ENCODE measurements at places on chromosomes 5 and 9.

- no peak for DNase-seq
These were observed 44.7 kb downstream of the STOM start for GRCh38 chr9:121325387-121325786.

DNA sequence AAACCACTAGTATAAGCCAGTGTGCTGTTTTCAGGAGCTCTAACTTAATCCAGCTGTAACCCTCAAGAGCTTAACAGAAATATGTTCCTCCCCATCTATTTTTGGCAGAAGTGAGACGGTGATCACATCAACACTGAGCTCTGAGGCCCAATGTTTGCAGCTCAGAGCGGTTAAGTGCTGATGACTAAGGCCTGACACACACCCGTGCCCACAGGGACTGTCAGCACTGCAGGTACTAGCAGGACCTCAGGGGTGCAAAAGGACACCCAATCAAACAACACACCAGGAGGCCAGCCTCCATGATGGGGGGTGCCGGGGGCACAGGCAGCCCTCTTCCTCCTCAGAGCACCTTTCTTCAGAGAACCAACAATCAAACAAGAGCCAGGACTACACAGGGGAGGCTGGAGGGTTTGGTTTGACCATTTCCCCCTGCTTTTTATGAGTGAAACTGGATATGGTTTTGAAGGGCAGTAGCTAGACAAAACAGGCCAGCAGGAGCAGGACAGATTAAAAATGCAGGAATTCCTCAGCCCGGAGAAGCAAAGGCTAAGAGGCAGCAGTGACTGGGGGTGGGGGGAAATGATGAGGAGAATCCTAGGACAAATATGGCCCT is 61.3 kb downstream of the RAPGEF1 start:
- DNase-seq = peak; percentile 98

GRCh38 chr5:145787001-145787400 is 48.1 kb downstream of the PRELID2 start:
- DNase-seq = no peak

DNA sequence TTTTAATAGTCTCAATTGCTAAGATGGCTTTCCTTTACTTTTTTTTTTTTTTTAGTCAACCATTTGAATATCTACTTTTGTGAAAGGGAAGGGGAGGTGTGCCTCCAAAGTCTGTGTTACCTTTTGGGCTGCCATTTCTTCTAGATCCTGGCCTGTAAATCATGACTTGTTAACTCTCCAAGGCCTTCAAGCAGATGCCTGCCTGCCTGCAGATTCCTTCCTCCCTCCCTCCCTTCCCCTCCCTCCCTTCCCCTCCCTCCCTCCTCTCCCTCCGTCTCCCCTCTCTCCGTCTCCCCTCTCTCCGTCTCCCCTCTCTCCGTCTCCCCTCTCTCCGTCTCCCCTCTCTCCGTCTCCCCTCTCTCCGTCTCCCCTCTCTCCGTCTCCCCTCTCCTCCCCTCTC is 73.1 kb downstream of the COMMD10 start:
- no peak for DNase-seq

GRCh38 chr5:56328753-56329560 is 95.8 kb upstream of the ANKRD55 start:
- DNase-seq = peak; percentile 27

- DNase-seq = no peak
These were observed 11.1 kb downstream of the SMU1 start for GRCh38 chr9:33065157-33066076.

DNA sequence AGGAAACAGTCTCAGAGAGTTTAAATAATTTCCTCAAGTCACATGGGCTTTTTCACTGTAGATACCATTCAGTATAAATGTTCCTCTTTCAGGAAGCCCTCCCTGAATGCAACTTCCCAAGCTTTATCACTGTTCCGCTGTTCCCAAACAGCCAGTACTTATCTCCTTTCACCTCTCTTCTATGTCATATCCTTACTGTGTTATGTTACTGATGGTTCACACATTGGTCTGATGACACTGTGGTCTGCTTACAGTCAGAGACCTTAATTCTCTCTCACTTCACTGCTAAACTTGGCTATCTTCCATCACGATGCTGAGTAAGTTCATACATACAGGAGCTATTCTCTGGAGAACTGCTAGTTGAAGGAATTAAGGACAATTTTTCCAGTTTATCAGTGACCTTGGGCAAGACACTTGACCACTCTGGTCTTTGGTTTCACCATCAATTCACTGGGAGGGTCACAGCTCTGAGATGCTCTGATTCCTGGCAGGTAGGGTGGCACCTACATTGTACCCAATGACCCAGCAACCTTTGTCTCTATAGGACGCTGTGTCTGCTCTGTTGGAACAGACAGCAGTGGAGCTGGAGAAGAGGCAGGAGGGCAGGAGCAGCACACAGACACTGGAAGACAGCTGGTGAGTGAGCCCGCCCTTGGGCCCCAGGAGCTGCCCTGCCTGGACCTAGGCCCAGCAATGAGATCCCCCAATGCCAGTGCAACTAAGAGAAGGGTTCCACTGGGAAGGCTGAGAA is 42.1 kb upstream of the RARS1 start:
- peak; percentile 13 for DNase-seq

DNA sequence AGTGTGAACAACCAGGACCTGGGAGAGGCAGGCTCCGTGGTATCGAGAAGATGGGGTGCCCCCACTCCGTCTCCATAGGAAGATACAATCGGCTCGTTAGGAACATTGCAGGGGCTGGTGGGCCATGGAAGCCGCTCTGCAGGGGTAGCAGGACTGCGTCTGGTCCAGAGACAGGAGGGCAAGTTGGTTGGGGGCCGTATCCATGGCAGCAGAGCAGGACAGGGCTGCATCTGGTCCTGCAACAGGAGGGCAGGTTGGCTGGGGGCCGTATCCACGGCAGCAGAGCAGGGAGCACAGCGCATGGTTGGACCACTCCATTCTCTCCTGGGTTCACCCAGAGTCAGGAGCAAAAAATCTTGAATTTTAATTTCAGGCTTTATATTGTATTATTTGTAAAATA is 98.2 kb downstream of the ANKRD33B start:
- DNase-seq = no peak

- DNase-seq = no peak
These were observed 797.3 kb upstream of the ARRDC3 start for GRCh38 chr5:92180391-92180790.

DNA sequence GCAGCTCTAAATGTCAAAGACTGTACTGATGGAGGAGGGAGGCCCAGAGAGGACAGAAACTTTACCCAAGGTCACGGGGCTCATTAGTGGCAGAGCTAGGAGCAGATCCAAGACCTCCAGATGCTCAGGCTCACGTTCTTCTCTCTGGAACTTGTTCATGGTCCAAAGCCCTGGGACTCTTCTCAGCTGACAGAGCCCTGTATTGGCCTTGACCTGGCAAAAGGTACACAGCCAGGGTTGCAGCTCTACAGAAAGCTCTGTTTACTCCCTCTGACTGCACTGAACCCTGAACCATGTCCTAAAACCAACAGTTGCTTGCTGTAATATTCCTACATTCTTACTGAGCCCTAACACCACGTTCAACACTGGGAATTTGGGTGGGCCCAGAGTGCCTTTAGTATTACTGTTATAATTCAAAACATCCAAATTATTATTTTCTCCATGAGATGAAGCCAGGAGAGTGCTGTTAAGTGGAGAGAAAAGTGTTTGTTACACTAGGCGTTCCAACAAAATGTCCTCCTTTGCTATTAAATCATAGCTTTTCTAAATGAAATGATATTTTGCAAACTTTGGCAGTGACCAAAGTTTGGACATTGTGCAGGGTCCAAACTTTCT is 602.4 kb upstream of the CLINT1 start:
- no peak for DNase-seq

GRCh38 chr5:150122158-150122510 is 33.5 kb downstream of the PDGFRB start:
- peak; percentile 49 for DNase-seq

DNA sequence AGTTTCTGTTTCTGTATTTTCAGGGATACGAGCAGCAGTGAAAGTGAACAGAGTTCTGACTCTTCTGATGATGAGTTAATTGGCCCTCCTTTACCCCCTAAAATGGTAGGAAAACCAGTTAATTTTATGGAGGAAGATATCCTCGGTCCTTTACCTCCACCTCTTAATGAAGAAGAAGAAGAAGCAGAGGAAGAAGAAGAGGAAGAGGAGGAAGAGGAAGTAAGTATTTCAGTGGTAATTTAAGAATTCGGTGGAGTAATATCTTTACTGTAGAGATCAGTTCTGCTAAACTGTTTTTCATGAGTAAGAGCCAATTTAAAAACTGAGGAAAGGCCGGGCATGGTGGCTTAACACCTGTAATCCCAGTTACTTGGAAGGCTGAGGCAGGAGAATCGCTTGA is 17.2 kb downstream of the WDR70 start:
- no peak for DNase-seq

GRCh38 chr9:3758816-3759576 is 233.2 kb upstream of the RFX3 start:
- no peak for DNase-seq

DNA sequence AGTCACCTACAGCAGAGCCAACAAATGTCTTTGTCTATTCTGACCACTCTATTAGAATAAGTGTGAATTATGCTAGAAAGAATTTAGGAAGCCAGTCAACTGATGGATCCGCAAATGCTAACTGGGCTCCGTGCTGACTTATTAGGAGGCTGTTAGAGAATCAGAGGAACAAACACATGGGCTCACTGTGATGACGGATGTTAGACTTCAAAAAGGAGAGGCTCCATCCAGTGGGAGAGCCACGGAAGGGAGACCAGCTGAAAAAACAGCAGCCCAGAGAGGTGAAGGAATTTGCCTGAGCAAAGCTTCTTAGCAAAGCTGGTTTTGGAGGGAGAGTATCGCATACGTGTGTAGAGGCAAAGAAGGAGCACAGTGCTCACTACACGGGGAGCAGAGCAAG is 5.8 kb upstream of the TGFBI start:
- no peak for DNase-seq

DNA sequence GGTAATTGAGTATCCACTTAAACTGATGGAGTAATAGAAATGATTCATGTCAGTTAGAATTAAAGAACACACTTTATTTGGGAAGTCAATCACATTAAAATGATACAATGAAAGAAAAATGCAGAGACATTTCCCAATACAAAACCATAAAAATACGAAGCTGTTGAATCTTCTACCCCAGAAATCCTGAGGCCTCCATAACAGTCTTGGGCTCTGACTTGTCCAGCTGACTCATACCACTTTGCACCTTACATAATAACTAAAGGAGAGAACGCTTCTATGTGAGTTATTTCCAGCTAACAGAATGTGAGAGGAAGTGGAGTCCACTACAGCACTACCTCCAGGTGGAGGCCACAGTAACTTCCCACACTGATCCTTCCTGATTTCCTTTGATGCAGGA is 305.0 kb downstream of the MRPS30 start:
- DNase-seq = no peak

DNA sequence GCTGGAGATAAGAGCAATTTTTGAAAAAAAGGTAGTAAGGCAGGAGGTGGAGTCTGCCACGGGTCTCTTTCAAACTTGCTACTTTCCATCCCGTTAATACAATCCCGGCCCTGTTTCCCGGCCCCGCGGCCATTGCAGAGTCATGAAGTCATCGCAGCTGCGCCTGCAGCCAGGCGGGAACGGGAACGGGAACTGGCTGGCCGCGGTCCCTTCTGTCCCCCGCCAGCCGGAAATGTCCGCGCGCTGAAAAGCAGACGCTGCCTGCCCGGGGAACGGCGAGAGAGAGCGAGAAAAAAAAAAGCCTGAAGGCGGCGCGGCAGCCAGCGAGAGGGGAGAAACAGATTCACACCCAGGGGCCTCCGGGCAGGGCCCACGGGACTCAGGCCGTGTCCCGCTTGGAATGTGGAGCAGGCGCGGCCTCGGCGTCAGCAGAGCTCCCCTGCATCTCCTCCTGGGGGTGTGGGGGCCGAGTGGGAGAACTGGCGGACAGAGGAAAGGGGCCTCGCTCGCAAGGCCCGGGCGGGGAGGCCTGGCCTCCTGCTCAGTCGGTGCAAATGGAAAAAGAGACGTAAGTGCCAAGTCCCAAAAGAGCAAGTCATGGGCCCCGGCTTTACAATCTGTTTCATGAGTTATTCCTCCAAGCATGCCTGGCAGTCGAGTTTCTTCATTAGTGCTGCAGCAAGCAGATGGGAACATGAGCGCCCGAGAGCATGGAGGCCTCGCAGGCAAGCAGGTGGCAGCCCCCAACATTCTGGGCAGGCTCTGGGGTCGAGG is 201.2 kb upstream of the GAS1 start:
- peak; percentile 91 for DNase-seq

DNA sequence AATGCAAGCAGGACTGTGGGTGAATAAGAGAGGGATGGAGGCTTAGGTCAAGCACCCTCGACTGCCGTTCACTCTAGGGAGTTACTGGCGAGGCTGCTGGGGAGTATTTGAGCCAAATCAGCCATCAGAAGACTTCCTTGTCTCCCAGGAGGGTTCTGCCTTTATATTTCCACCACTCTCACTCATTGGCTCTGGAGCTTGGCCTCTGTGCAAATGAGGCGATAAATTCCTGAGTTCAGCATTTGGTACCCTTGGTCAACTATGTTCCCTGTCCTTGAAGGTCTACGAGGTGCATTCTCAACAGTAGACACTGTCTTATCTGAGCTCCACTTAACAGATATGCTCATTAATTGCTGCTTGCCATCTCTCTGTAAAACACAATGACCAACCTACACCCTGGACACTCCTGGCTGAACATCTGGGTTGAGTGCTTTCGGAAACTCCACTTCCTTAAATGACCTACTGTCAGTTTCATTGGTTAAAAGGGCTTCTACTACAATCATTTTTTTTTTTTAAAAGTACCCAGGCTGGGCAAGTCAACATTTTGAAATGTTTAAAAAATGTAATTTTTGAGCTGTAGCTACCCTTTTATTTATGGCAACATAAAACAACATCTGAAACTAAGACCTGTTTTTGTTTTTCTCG is 153.2 kb downstream of the NTRK2 start:
- DNase-seq = no peak

DNA sequence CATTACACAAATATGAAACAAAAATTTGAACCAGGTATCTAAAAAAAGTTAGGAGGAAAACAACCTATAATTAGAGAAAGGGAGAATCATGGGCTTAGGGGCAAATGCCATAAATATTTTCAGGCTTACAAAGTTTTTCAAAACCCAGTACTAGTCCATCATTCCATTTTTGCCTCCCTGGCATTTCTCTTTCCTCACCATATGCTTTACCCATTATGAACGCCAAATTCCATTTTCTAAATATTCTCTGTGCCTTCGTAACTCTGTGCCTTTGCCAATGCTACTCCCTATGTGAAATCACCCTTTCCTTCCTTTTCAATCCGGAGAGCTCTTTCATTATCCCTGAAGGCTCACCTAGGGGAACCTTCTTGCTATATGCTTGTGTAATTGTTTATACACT is 434.1 kb downstream of the ZSWIM6 start:
- no peak for DNase-seq

- DNase-seq = no peak
These were observed 44.0 kb upstream of the MAN2A1 start for GRCh38 chr5:109645707-109646192.

- no peak for DNase-seq
These were observed 159.3 kb upstream of the TLX3 start for GRCh38 chr5:171149772-171150171.

DNA sequence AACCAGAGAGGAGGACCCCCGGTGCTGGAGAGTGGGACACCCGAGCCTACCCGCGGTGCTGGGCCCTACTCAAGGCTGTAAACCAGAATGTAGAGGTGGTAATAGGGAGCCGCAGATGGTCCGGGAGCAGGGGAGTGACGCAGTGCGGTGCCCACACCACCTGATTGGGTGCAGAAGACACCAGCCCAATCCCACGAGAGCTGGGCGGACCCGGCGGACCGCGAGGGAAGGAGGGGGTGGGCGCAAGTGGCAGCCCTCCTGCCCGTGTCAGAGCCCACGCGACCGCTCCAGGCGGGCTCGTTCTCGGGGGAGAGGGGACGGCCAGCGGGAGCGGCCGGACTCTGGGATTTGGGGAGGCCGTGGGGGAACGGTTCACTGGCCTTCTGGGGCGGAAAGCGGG is 71.2 kb downstream of the C9orf50 start:
- peak; percentile 69 for DNase-seq

GRCh38 chr5:158470764-158471534 is 612.0 kb upstream of the CLINT1 start:
- no peak for DNase-seq

Data from GM23248 (cell line).